ENCODE measurements at places on chromosomes 11 and 22. TPM values are rescaled to one million over a fixed set of nuclear protein-coding genes. Genes with fewer than 3 reads are reported as not detected.
A peak's percentile ranks its signal among the peaks of the same experiment; 100 is the strongest.

The RIBC2 gene
- total RNA-seq: 1.8 TPM

GRCh38 chr11:33383075-33383919 is 126.1 kb downstream of the HIPK3 start:
- no peak for DNase-seq
- no peaks in the 10 kb centered on the region for H3K36me3 ChIP-seq
- H3K4me1 ChIP-seq: no peaks in the 10 kb centered on the region
- H3K4me3 ChIP-seq: no peak overlapping the region

DNA sequence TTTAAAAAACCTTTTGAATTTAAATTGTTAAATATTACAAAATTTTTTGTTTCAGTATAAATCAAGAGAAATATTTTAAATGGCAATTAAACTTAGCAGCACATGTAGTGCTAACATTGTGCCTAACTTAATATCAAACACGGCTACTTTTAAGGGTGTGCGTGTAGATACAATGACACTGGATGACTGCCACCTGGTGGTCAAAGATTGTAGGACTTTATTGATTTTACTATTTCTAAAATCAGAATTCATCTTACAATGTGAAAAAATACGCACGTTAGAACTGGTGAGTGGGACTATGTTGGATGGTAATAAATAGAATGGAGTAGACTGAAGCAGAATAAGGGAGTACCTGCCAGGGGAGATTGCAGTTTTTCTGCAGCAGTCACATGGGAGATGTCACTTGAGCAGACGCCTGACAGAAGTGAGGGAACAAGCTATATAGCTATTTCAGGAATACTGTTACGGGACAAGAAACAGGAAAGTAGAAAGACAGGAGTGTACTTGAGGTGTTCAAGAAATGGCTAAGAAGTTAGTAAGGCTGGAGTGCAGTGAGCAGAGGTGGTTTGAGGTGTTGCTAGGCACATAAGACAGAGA is 52.9 kb downstream of the UVRAG start:
- no peaks in the 10 kb centered on the region for H3K27me3 ChIP-seq
- H3K4me1 ChIP-seq: no peaks in the 10 kb centered on the region
- DNase-seq: no peak
- H3K36me3 ChIP-seq: no peaks in the 10 kb centered on the region
- no peak overlapping the region for H3K4me3 ChIP-seq
- no peak overlapping the region for H3K27ac ChIP-seq

DNA sequence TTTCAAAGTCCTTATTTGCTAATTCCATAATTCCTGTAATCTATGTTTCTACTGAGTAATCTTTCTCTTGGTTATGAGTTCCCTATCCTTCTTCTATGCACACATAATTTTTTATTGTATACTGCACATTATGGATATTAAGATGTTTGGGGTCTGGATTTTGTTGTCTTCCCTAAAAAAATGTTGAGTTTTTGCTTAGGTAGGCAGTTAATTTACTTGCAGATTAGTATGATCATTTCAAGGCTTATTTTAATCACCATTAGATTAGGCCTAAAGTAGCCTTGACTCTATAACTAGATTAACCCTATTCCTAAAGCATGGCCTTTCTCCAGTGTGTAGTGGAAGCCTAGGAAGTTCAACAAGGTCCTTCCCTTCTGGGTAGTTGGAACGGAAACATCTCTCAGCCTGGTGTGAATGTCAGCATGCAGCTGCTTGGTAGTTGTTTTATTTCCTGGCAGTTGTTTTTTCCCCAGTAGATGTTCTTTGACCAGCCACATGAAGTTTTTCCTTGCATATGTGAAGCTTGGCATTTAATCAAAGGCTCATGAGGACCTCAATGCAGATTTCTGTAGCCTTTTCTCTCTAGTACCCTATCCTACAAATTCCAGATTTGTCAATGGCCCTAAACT is 419.3 kb upstream of the NARS2 start:
- no peak for DNase-seq
- no peaks in the 10 kb centered on the region for H3K27me3 ChIP-seq
- no peaks in the 10 kb centered on the region for H3K36me3 ChIP-seq
- no peaks in the 10 kb centered on the region for H3K4me1 ChIP-seq
- H3K27ac ChIP-seq: no peak overlapping the region
- H3K4me3 ChIP-seq: no peak overlapping the region

DNA sequence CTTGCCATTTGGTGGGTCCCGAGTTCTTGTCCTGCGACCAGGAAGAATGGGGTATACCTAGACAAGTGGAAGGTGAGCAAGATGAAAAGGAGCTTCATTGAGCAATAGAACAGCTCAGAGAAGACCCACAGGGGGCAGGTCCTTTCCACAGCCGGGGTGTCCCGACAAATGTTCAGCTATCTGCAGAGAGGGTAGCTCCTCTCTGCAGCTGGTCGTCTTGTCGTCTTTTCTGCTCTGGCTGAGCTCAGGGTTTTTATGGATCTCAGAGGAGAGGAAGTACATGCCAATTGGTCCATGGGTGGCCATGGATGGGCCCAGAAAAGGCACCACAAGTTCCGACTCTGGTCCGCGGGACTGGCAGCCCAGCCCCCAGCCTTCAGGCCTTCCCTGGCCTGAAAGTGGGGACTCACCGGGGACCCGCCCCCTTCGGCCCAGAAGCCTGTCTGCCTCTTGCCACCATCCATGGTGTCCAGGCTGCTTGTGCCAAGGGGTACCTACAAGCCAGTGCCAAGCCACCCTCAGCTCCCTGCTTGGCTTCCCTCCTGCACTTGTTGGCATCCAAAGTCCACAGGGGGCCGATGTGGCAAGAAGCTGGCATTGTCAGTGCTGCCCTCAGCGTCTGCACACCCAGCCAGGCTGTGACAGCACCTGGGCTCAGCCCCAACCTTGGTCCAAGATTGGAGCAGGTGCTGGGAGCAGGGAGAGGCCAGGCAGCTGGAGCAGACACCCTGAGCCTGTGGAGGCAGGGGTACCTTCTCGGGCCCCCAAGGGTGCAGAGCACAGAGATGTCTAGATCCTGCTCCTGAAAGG is 438.9 kb downstream of the TBC1D22A start:
- H3K36me3 ChIP-seq: no peaks in the 10 kb centered on the region
- no peak overlapping the region for H3K4me3 ChIP-seq
- H3K4me1 ChIP-seq: no peaks in the 10 kb centered on the region
- no peak for DNase-seq

The CALCA gene
- 0.61 TPM for total RNA-seq

DNA sequence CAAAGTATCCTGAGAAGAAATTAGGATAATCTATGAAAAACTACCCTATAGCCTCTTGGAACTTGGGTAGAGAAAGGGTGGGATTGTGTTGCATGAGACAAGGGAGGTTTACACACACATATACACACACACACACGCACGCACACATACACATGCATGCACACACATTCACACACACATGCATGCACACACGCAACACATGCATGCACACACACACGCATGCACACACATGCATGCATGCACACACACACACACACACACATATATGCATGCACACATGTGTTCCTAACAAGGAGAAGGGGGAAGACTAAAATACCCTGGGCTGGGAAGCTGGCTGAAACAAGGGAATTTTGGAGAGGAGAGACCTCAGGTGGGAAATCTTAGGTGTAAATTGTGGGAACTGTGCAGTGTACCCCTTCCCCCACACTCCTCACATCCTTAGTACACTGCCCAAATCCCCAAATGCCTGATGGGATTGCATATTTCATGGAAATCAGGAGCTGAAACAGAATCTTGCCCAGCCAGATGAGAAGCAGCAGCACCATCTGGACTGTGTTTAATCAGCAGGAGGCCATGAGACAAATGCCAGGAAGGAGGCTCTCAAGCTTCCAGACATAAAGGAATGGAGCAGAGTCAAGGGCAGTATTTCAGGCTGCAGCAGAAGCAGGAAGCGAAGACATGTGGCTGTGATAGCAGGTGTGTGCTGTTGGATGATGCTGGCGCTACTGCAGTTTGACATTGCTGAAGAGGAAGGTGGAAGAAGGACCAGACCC is 14.6 kb upstream of the POLD3 start:
- H3K36me3 ChIP-seq: no peaks in the 10 kb centered on the region
- no peak overlapping the region for H3K27ac ChIP-seq
- H3K27me3 ChIP-seq: no peaks in the 10 kb centered on the region
- no peak for DNase-seq
- no peak overlapping the region for H3K4me3 ChIP-seq

DNA sequence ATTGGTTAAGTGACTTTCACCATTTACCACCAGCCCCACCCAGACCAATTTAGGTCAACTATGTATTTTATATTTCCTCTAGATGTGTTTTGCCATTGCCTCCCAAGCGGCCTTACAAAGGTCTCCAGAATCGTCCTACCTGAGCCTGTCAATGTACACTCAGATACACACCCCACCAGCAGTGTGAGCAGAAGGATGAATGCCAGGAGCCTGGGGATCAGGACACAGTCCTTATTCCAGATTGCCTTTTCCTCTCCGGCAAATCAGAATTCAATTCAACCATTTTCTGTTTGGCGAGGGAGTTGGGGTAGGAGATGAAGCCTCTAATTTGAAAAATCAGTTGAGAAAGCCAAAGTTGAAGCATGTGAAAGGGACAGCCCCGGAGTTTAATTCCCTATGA is 35.4 kb upstream of the CRTAM start:
- H3K4me1 ChIP-seq: no peaks in the 10 kb centered on the region
- H3K36me3 ChIP-seq: no peaks in the 10 kb centered on the region
- H3K27me3 ChIP-seq: no peaks in the 10 kb centered on the region
- no peak overlapping the region for H3K27ac ChIP-seq
- DNase-seq: no peak
- H3K4me3 ChIP-seq: no peak overlapping the region

The KRTAP5-7 gene
- not detected for total RNA-seq

DNA sequence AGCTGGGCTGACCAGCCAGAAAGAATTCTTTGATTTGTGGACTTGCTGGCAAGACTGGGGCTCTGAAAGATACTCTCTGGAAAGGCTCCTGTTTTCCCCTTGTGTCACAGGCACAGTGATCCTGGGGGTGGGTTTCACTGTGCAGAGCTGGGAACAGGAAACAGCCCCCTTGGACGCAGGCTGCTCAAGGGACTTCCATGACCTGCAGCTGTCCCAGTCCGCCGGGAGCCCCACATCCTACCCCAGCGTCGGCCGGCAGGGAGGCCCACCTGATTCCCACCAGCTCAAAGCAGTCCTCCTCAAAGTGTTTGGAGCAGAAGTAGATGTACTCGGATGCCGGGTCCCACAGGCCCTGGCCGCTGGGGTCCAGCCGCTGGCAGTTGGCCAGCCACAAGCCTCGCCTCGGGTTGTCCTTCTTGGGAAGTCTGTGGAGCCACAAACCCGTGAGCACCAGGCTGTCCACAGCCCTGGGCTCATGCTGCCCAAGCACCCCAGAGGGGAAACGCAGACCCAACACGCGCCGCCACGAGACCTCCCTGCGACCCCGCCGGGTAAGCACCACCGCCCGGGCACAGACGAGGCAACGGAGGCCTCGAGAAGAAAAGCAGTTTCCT is 824 bp downstream of the THAP7 start:
- peak overlapping the region; percentile 99 for H3K4me3 ChIP-seq
- H3K27me3 ChIP-seq: no peaks in the 10 kb centered on the region
- DNase-seq: no peak
- H3K36me3 ChIP-seq: peaks cover 6% of the 10 kb centered on the region
- peak overlapping the region; percentile 74 for H3K27ac ChIP-seq
- peaks cover 8% of the 10 kb centered on the region for H3K4me1 ChIP-seq

GRCh38 chr11:133570376-133570775 is 38.1 kb upstream of the OPCML start:
- no peaks in the 10 kb centered on the region for H3K4me1 ChIP-seq
- no peak overlapping the region for H3K4me3 ChIP-seq
- no peaks in the 10 kb centered on the region for H3K27me3 ChIP-seq
- no peak overlapping the region for H3K27ac ChIP-seq

- no peaks in the 10 kb centered on the region for H3K4me1 ChIP-seq
- DNase-seq: no peak
- H3K27me3 ChIP-seq: no peaks in the 10 kb centered on the region
- H3K4me3 ChIP-seq: no peak overlapping the region
- no peaks in the 10 kb centered on the region for H3K36me3 ChIP-seq
Observed at GRCh38 chr11:45217991-45218390, 68.2 kb downstream of the SYT13 start.
